HT-29 (cell line): ENCODE measurements at places on chromosomes 16 and 17. TPM values are rescaled to one million over a fixed set of nuclear protein-coding genes. Genes with fewer than 3 reads are reported as not detected.

LPO gene
- total RNA-seq, result not detected in 2 replicates

PYCARD gene
- total RNA-seq, result 118 and 130 TPM in 2 replicates

DNA sequence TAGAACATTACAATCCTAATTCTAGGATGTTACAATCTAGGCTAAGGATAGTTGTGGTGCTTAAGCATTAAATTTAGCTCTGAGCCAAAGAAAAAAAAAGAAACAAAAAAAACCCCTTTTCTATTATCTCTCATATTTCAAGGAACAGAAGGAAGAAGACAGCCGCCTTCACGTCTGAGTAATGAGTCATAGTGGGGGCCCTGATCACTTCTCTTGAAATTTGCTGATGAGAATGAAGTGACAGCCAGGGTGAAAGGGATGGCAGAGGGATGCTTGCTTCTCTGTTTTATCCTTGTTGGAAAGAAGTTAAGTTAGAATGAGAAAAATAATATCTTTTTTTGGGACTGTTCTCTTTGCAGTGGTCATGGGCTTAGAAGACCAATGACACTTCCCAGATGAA lies 82.6 kb upstream of the MPHOSPH6 start:
- no peak for DNase-seq

DNA sequence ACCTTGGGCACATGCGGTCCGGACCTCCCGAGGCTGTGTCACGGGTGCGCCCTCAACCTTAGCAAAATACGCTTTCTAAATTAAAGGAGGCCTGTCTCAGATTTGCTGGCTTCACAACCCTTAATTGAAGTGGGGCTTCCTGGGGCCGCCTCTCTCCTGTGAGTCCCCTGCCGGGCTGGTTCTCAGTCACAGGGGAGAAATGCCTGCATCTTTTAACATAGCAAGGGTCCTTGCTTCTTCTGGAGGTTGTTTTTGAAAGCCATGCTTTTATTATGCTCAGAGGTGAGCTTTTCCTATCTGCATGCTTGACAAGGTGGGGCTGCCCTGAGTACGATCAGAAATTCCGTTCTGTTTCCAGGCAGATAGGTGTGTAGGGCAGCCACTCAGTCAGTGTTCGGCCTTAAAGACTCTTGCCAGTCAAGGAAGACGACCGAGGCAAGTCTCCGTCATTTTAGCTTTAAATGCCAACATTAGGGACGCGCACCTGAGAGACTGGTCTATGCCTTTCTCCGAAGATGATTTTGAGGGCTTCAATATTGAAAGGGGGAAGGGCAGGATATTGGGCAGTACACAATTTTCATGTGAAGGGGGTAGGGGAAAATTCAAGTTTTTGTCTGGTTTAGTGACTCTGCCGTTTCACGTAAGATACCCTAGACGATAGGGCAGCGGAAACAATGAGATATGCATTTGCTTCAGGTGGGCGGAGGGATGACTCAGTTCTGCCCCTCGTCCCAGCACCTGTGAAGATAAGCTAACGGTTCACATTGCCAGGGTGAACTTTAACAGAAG lies 5.5 kb upstream of the SLC7A5 start:
- no peak for DNase-seq

- DNase-seq, result no peak
Observed at GRCh38 chr17:48543854-48544348, 1.0 kb downstream of the HOXB2 start.

DNA sequence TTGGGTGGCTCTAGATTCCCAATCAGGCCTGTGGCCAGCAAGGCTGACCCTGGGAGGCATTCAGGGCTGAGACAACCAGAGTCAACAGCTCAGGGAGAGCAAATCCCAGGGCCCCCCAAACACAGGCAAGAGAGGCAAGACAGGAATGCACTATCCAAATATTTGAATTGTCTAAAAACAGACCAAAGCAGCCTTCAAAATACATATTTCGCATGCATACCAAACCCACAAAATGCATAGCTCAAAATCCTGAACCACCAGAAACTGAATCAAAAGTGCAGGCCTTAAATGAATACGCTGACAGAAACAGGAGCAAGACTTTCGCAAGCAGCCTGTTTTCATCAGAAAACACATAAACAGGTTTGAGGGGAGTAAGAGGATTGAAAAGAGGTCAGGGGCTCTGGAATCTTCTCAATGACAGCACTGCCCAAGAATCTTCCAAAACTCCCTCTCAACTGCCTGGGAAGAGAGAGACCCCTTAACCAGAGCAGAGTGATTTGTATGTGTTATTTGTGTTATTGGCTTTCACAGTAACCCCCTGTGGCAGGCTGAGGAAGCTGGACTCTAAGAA lies 213.6 kb upstream of the CDH5 start:
- no peak for DNase-seq

TPSAB1 gene
- not detected in 2 replicates for total RNA-seq

DNA sequence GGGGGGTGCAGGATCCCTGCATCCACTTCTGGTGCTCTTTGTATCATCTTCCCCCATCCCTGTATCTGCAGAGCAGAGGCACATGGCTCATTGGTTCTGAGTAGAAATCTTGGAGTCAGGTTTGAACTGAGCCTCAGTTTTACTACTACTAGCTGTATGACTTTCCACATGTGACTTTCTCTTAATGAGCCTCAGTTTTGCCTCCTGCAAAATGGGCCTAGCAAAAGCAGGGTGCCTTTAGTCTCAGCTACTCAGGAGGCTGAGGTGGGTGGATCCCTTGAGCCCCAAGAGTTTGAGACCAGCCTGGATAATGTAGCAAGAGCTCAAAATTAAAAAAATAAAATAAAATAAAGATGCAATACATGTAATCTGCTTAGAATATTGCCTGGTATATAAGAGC lies 81.4 kb downstream of the SDR42E1 start:
- DNase-seq, result no peak

DNA sequence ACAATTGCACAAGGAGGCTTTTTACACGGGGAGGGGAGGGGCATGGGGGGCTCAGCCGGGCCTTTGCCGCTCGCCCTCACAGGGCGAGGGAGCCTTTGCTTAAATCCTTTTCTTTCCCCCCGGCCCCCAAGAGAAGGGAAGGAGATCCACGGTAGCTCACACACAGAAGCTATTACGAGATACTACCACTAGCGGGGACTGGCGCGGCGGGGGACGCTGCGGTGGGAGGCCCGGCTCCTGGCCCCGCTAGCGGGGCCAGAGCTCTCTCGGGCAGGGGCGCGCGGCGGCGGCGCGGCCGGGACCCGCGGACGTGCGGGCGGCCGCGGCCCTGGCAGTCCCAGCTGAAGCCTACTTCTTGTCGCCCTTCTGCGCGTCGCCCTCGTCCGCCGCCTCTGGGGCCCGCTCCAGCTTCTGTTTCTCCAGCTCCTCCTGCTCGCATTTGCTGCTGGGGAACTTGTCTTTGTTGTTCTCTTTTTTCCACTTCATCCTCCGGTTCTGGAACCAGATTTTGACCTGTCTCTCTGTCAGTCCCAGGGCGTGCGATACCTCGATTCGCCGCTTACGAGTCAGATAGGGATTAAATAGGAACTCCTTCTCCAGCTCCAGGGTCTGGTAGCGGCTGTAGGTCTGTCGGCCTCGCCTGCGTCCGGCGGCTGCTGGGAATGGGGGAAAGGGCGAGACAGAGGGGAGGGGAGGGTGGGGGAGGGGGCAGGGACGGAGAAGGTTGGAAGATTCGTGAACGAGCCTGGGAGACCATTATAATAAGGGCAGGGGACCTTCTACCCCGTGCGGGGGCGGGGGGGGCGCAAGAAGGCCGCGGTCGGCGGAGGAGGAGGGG lies 2.0 kb downstream of the HOXB8 start:
- peak; percentile 78 for DNase-seq

GRCh38 chr16:24677388-24677787 lies 52.1 kb upstream of the TNRC6A start:
- no peak for DNase-seq

ACSM2A gene
- total RNA-seq, result not detected in 2 replicates

DNA sequence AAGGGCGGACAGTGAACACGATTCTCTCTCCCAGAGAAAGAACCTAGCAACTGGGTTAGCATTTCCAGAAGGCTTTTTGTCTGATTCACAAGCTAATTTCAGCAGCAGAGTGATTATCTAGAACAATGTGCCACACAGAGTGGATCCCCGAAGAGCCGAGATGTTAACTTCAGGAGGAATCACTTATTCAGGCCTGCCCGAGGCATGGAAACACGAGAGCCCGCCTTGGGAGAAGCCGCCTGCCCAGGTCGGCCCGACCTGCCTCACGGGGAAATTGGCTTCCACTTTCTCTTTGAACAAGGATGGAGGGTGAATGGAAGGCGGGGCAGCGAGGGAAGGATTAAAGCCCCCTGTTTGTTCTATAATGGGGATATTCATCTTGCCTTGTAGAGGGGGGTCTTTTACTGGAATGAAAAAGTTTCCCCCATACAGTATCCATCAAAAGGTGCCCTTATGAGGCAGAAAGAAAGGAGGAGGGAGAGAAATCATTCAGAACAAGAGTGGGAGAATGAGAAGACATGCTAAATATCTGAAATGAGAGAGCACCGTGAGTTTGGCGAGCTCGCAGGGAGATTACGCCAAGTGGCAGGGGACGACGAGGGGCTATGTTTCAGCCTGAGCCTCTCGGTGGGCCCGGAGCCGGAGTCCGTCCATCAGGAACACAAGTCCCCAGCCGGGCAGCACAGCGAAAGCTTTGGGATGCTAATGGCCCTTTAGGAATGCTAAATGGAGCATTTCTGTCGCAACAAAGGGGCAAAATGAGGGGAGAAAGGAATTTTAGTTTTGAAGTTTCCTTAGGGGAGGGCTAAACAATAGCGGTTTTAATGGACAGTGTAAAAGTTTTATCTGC lies 33.0 kb downstream of the NTN1 start:
- no peak for DNase-seq

DNA sequence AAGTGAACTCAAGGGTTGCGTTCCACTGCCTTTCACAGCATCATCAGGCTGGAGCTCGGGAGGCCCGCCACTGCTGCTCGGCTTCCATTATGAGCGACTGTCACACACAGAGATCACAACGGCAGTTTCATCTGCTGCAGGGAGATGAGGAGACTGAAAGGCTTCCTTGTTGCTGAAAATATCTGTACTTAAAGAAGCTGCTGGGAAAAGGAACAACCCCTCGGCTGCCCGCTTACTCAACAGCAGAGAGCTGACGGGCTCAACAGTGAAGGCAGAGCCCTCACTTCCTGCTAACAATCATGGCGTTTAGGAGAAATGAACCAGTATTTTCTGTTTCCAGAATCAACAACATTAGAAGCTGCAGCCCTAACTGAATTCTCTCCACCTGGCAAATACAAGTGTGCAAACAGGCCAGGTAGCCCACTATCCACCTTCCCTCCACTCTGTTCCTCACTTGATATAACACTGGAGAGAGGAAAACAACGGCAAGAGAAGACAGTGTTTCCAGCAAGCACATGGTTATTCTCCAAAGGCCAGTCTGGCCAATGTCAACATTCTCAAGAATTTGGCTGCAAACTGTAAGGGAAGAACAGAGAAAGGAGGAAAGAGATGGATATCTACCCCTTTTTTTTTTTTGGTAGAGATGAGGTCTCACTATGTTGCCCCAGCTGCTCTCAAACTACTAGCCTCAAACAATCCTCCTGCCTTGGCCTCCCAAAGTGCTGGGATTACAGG lies 33.7 kb downstream of the MBTPS1 start:
- no peak for DNase-seq

DNA sequence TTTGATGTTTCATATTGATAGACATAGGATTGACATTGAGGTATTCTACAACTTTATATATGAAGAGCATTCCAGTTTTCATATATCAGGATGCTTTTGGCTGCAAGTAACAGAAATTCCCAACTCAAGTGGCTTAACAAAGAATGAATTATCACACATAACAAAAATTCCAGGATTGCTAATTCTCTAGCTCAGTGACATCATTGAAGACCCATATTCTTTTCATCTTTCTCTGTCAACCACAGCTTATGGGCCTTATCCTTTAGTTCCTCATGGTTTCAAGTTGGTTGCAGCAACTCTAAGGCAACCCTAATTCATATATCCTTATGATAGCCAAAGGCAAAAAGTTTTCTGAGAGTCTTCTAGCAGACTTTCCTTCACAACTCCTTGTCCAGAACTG lies 91.5 kb upstream of the HAS3 start:
- DNase-seq, result no peak

GRCh38 chr16:4386951-4387565 lies 15.4 kb downstream of the VASN start:
- no peak for DNase-seq

GRCh38 chr17:42312285-42313130 lies 24.2 kb downstream of the STAT5A start:
- no peak for DNase-seq

KRT9 gene
- not detected in 2 replicates for total RNA-seq

KRT15 gene
- total RNA-seq, result 14.1 and 15.9 TPM in 2 replicates

PSMC5 gene
- 56.3 and 65.3 TPM in 2 replicates for total RNA-seq

DNA sequence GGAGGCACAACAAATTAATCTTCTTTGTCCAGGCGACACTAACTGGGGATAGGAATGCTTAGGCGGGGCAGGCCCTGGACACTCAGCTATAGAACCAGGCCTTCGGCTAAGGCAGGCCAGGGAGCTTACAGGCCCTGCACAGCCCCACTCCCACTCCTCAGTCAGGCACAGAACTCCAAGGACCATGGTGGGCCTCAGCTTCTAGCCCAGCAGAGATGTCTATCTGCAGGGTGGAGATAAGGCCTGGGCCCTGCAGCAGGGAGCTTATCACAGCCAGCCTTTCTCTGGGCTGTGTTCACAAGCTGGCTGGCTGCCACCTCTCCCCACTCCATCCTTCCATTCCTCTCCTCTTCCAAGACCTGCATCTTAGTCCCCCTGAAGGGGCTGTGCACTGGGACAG lies 68.1 kb downstream of the TMEM132E start:
- no peak for DNase-seq

GRCh38 chr17:8875436-8875835 lies 8.0 kb upstream of the PIK3R6 start:
- no peak for DNase-seq

DNA sequence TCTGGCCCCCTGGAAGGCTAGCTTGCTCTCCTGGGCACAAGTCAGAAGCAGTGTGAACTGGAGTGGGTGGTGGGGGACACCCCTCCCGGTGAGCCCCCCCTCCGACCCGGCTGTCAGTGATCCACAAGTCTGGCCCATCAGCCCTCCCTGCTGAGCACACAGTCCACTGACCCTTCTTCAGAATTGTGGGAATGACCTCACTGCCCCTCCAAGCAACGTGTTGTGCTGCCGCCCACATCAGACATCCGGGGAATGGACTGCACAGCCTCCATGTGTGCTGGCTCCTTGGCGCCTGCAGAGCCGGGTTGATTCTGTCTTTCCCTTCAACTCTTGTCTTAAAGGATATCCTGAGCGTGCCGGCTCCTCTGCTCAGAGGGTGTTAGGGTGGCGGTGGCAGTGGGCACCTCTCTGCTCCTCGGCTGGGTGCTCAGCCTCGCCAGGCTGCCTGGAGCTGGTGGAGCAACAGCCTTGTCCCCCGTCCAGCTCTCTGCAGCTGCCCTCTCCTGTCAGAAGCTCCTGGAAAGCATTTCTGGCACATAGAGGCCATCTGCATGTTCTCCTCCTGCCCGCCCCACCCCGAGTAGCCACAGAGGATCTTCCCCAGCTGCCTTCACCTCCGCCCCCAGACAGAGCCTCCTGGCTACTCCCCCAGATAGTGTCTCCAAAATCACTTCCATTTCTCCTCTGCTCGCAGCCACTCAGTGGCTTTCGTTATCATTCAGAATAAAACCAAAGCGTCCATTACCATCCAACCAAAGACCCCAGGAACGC lies 19.8 kb downstream of the NPTX1 start:
- no peak for DNase-seq
